Activated B cell treated with CpG ODN at 0.5 μM for 24 hours (primary cell): ENCODE measurements at places on chromosomes 3 and 15. TPM values are rescaled to one million over a fixed set of nuclear protein-coding genes. Genes with fewer than 3 reads are reported as not detected.

Gene DLEC1
- 0.10 and 0.11 TPM in 2 replicates for total RNA-seq

Gene SNRPN
- total RNA-seq = 48.6 and 49.3 TPM in 2 replicates

Gene HDC
- total RNA-seq = not detected in 2 replicates

Gene LRRIQ4
- total RNA-seq = 0.29 and 0.40 TPM in 2 replicates

Gene CLDN16
- not detected in 2 replicates for total RNA-seq

Gene C3orf22
- total RNA-seq = not detected in 2 replicates

Gene ANKRD63
- 0.32 TPM in 1 of 2 replicates, not detected in the other for total RNA-seq

Gene HTD2
- total RNA-seq = 11.4 TPM in 2 replicates

Gene ATR
- 47.4 and 47.6 TPM in 2 replicates for total RNA-seq

Gene SLC30A4
- total RNA-seq = 3.7 and 3.9 TPM in 2 replicates
